CD4-positive, alpha-beta T cell treated with Interleukin-15 for 1 hour (primary cell): ENCODE measurements at places on chromosomes 1 and 21.

- no peak for DNase-seq
Observed at GRCh38 chr1:27581823-27582243, 22.1 kb downstream of the AHDC1 start.

DNA sequence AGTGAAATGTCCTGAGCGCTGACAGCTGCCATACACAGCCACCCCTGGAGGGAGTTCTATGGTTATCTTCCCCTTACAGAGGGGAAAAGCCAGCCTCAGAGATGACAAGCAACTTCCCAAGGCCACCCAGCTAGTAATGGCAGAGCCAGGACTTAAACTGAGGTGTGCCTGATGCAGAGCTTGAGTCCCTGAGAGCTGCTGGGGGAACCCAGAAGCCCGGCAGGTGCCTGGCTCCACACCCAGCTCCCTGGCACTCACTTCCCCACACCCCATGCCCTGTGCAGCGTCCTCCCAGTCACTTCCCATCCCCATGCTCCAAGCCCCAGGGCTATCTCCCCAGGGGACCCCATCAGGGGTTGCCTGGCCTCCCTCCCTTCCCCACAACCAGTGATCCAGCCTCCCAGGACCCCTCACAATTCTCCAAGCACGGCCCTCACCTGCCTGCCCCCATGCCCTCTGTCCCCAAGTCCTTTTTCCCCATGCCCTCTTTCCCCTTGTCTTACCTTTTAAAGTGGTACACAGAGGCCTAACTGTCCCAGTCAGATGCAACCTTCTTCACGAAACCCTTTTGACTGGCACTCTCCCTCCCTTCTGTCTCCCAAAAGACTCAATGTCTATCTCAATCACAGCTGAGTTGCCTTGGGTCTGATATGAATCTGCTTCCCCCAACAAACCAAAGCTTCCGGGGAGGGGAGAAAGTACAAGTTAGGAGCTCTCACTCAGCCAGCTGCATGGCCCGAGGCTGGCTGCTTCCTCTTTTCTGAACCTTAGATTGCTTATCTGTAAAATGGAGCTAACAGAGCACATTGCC, 39.8 kb upstream of the LRP8 start:
- DNase-seq: peak; percentile 57

DNA sequence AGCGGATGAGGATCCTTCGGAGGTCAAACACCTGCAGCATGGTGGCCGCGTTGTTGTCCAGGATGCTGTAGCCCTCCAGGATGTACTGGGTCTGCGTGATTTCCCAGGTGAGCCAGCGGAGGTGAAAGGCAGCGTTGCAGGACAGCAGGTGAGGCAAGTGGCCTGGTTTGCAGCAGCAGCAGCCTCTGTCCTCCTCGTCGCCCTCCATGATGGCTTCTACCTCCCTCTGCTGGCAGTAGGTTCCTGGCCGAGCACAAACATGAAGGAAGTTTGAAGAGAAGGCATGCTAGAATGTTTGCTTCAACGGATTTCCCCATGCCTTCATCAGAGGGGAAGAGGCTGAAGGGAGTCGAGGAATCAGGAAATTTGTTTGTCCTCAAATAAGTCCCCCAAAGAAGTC, 74.7 kb downstream of the NTPCR start:
- DNase-seq: no peak

DNA sequence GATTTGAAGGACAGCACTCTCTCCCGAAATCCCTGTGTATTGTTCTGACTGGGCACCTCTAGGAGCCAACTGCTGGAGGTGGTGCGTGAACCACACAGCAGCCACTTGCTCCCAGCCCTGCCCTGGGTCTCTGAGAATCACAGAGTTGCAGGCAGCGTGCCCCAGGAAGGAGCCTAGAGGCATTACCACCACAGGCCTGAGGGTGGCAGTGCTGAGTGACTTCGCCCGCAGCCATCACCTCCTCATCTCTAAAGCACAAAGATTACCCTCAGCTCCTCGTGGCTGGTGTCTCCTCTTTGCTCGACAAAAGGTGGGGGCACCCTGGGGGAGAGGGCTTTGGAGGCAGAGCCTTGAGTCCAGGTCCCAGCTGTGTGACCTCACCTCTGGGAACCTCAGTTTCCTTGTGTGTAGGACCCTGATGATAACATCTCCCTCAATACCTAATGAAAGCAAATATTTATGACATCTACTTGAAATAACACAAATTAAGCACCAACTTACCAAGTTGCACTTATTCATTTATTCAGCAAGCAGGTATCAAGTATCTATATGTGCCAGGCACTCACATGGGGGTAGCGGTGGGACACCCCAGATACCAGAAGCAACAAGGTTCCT, 86.3 kb downstream of the VWA5B1 start:
- DNase-seq: peak; percentile 20

- DNase-seq: no peak
Observed at GRCh38 chr1:173014160-173014559, 36.6 kb downstream of the TNFSF18 start.

DNA sequence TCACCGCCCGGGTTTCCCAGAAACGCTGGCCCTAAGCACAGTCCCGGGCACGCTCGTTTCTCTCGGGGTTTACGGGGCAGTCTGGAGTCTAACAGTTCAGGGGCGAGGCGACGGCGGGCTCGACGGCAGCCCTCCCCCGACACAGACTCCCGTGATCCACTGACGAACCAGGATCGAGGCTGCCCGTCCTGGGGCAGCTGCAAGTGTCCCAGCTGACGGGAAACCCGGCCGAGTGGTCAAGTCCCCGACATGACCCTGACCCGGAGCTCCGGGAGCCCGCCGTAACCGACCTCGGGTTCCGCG, 494 bp downstream of the UBE2J2 start:
- no peak for DNase-seq
